ENCODE measurements at places on chromosomes 2 and 18.

- DNase-seq, result no peak
Measured at GRCh38 chr2:42136782-42137124, 32.4 kb upstream of the EML4 start.

- DNase-seq, result no peak
Measured at GRCh38 chr2:233034091-233034882, 1.8 kb downstream of the NEU2 start.

- no peak for DNase-seq
Measured at GRCh38 chr2:46978723-46979122, 63.1 kb upstream of the MCFD2 start.

- DNase-seq, result peak; percentile 66
Measured at GRCh38 chr18:62183578-62184195, 3.2 kb downstream of the PIGN start.

DNA sequence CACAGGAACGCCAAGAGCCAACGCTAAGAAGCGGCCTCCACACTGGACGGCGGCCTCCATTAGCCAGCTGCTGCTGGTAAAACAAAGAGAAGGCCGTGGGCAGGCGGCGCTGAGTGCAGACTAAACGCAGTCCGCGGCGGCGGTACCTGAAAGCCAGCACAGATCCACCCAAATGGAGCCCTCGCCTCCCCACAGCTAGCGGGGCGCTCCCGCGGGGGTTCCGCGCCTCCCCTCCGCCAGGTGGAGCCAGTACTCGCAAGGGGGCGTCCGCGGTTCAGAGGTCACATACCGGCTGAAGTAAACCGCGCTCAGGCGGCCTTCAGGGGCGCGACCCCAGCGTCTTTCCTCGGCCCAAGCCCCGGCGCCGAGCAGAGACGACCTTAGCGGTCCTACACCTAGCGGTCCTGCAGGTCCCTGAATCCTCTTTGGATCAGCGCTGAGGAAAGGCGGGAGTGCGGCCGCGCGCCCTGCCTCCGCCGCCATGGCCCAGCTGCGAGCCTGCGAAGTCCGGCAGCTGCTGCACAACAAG lies 293.1 kb upstream of the ERBB4 start:
- no peak for DNase-seq

- DNase-seq, result no peak
Measured at GRCh38 chr2:33268246-33268831, 208.1 kb upstream of the RASGRP3 start.

GRCh38 chr2:10035053-10035422 lies 8.3 kb upstream of the KLF11 start:
- DNase-seq, result no peak

GRCh38 chr2:58107803-58108710 lies 61.5 kb downstream of the VRK2 start:
- DNase-seq, result peak; percentile 97

GRCh38 chr2:11186145-11186544 lies 30.9 kb downstream of the SLC66A3 start:
- DNase-seq, result no peak

- no peak for DNase-seq
Measured at GRCh38 chr2:10441948-10442347, 6.2 kb downstream of the ODC1 start.

GRCh38 chr2:176482107-176482506 lies 212.9 kb downstream of the MTX2 start:
- DNase-seq, result no peak

DNA sequence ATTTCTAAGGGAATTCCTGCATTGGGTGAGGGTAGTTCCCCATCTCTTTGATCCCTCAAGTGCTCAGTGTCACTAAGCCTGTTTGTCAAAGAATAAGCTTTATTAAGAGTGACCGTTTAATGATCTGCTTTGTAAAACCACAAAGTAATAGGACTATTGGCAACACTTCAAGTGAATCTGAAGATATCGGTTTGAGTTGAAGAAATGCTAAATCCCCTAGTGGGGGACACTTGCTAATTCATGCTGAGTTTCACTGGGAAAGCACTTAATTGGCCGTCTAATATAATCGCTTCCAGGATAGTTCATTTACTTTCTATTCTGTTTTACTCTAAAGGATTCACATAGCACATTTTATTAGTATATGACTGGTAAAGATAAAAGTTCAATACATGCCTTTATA lies 54.4 kb downstream of the DTNA start:
- DNase-seq, result no peak

DNA sequence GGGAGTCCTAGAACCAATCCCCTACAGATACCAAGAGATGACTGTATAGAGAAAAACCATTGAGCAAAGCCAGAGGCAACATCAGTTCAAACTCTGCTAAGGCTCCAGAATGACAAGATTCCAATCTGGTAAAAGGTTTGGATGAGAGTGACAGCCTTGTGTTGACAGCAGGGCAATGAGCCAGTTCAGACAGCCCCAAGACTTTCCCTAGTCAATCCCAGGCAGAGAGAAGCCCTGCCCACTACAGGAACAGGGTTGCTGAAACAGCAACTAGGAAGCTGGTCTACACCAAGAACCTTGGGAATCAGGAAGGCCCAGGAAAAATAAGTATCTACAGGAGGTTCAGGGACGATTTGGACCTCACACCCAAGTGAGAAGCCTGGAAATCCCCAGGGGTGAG lies 3.3 kb downstream of the PSTPIP2 start:
- DNase-seq, result peak; percentile 72

DNA sequence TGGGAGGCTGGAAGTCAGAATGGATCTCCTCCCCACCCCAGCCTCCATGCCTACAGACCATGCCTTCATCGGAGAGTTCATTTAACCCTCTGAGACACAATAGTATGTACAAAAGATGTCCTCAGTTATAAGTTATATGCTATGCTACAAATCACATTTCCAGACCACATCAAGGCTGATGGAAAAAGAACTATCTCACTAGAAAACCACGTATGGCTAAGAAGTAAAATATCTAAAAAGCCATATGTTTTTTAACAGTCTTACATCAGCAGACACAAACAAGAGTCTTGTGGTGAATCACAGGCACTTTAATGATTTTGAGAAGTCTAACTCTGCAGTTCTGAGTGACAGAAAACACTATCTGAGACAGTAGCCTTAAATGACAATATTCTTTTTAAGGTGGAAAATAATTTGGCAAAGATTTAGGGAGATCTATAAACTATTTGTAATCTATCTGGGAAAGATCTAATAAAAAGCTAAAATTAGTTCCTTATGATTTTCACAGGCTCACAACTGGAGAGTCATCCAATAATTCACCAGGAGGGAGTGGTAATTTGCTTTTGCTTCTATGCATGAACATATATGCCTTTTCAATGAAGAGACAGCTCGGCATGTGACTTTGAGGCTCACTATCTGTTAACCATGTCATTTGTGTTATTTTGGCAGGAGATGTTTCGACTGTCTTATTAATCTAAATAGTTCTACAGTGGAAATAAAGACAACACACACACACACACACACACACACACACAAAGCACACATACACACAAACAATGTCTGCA lies 197.5 kb downstream of the IRS1 start:
- DNase-seq, result no peak

DNA sequence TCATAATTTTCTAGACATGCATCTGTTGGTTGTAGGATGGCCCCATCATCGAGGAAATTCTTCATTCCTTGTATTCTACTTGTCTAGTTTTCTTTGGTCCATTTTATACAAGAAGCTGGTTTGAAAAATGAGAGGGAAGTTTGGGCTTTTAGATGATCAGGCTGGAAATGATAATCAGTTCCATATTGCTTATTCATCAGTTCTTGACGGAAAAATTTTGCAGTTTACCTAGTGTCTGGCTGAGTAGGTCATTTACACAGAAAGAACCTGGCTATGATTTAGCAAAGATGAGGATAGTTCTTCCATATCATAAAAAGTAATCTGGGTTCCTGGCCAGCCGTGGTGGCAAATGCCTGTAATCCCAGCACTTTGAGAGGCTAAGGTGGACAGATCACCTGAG lies 374.9 kb downstream of the LRRTM1 start:
- DNase-seq, result no peak

- DNase-seq, result no peak
Measured at GRCh38 chr2:219111375-219112061, 49.1 kb downstream of the NHEJ1 start.

- DNase-seq, result peak; percentile 99
Measured at GRCh38 chr18:80009661-80010550, 21.5 kb upstream of the TXNL4A start.

GRCh38 chr2:23430263-23430662 lies 45.3 kb downstream of the KLHL29 start:
- no peak for DNase-seq
